ENCODE measurements at places on chromosomes 11 and 22. TPM values are rescaled to one million over a fixed set of nuclear protein-coding genes. Genes with fewer than 3 reads are reported as not detected.

DNA sequence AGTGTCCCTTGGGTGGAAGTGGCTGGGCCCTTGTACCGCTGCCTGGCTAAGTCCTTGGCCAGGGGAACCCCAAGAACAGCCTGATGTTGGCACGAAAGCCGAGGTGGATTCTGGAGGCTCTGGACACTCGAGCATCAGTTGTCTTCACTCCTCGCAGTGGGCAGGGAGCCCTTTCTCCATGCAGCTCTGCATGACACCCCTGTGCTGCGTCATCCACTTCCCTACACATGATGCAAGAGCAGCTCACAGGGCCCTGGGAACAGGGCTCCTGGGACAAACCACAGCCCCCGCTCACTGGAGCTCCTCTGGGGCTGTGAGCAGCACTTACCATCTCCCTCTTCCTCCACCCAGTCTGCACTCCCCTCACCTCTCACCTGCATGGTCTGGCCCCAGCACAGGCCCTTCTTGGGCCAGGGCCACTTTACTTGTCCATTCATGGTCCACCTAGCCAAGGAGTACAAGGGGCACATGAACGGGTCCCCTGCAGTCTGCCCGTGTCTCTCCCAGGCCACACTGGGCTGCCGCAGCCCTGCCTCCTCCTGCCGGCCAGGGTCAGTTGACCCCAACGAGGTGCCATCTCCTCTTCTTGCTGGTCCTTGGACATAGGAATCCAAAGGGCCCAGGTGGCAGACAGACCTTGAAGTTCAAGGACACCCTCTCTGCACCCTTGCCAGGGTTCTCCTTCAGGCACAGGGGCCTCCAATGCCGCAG is 66.5 kb downstream of the IGF2 start:
- no peak for DNase-seq
- H3K36me3 ChIP-seq: no peaks in the 10 kb centered on the region
- no peaks in the 10 kb centered on the region for H3K4me1 ChIP-seq
- H3K27me3 ChIP-seq: no peaks in the 10 kb centered on the region
- H3K4me3 ChIP-seq: no peak overlapping the region
- no peak overlapping the region for H3K27ac ChIP-seq

DNA sequence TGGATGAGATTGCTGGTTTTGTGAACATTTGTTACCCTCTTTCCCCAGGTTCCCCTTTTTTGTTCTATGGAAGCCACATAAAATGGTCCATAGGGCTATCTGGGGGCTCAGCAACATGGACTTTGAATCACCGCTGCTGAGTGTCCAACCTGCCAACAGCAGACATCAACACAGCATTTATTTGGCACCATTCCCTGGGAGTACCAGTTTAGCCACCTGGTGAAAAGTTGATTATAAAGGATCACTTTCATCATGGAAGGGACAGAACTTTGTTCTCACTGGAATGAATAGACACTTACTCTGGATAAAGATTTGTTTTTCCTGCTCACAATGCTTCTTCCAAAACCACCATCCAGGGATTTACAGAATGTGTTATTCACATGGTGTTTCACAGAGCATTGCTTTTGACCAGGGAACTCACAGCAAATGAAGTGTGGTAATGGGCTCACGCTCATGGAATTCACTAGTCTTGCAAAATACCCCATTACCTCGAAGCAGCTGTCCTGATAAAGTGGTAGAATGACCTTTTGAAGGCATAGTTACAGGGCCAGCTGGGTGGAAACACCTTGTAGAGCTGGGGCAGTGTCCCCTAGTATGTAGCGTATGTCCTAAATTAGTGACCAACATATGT is 43.9 kb downstream of the ADM start:
- no peaks in the 10 kb centered on the region for H3K4me1 ChIP-seq
- no peak for DNase-seq
- no peaks in the 10 kb centered on the region for H3K27me3 ChIP-seq
- H3K4me3 ChIP-seq: no peak overlapping the region

- H3K27me3 ChIP-seq: peaks cover 4% of the 10 kb centered on the region
- H3K4me1 ChIP-seq: no peaks in the 10 kb centered on the region
- H3K27ac ChIP-seq: no peak overlapping the region
- no peak overlapping the region for H3K4me3 ChIP-seq
These were observed 73.0 kb upstream of the SHISAL1 start for GRCh38 chr22:44385781-44386180.

FOXR1 gene
- polyA plus RNA-seq: not detected

- H3K27me3 ChIP-seq: peaks cover 10% of the 10 kb centered on the region
- DNase-seq: peak; percentile 67
- H3K27ac ChIP-seq: no peak overlapping the region
- H3K4me1 ChIP-seq: no peaks in the 10 kb centered on the region
- H3K36me3 ChIP-seq: no peaks in the 10 kb centered on the region
- H3K4me3 ChIP-seq: no peak overlapping the region
These were observed 22.0 kb upstream of the TLCD5 start for GRCh38 chr11:120303004-120303637.

GRCh38 chr11:69915501-69916250 is 96.5 kb upstream of the FGF3 start:
- peak; percentile 23 for DNase-seq
- peaks cover 6% of the 10 kb centered on the region for H3K27me3 ChIP-seq
- no peaks in the 10 kb centered on the region for H3K36me3 ChIP-seq

SCGB1D2 gene
- polyA plus RNA-seq: not detected

APOBEC3H gene
- polyA plus RNA-seq: not detected

LIPT2 gene
- 2.2 TPM for polyA plus RNA-seq

GRCh38 chr11:119686177-119686882 is 42.7 kb downstream of the NECTIN1 start:
- H3K27ac ChIP-seq: no peak overlapping the region
- no peak for DNase-seq
- no peaks in the 10 kb centered on the region for H3K27me3 ChIP-seq
- H3K36me3 ChIP-seq: no peaks in the 10 kb centered on the region

GRCh38 chr22:28802595-28803123 is 2.3 kb upstream of the XBP1 start:
- H3K27me3 ChIP-seq: no peaks in the 10 kb centered on the region
- no peak for DNase-seq

F2 gene
- not detected for polyA plus RNA-seq

- peaks cover 3% of the 10 kb centered on the region for H3K4me1 ChIP-seq
- DNase-seq: no peak
- H3K36me3 ChIP-seq: no peaks in the 10 kb centered on the region
- no peak overlapping the region for H3K4me3 ChIP-seq
- H3K27ac ChIP-seq: no peak overlapping the region
- H3K27me3 ChIP-seq: no peaks in the 10 kb centered on the region
These were observed 230.3 kb downstream of the CSNK2A3 start for GRCh38 chr11:11122749-11123148.

PDE2A gene
- polyA plus RNA-seq: 0.53 TPM

MS4A6A gene
- 3,009 TPM for polyA plus RNA-seq

DNA sequence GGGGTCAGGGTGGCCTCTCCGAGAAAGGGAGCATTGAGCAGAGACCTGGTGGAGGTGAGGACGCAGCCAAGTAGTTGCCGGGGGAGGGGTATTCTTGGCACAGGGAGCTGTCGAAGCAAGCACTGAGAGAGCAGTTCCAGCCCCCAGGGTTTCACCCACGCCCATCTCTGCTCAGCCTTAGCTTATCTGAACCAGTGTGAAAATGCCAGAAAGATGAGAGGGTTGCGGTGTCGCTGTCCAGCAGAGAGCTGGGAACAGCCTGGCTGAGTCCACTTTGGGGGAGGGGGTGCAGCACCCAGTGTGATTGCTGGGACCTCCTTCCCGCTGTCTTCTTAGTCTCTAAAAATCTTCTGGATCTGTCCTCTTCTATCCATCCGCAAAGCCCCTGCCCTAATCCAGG is 123.3 kb upstream of the TBCEL start:
- H3K27me3 ChIP-seq: no peaks in the 10 kb centered on the region
- peaks cover 2% of the 10 kb centered on the region for H3K4me1 ChIP-seq
- H3K27ac ChIP-seq: no peak overlapping the region
- H3K4me3 ChIP-seq: no peak overlapping the region
- DNase-seq: no peak

GRCh38 chr11:1062075-1062820 is 12.4 kb upstream of the MUC2 start:
- no peak overlapping the region for H3K4me3 ChIP-seq
- H3K27ac ChIP-seq: no peak overlapping the region
- H3K27me3 ChIP-seq: peaks cover 5% of the 10 kb centered on the region
- DNase-seq: no peak
- H3K4me1 ChIP-seq: no peaks in the 10 kb centered on the region

DNA sequence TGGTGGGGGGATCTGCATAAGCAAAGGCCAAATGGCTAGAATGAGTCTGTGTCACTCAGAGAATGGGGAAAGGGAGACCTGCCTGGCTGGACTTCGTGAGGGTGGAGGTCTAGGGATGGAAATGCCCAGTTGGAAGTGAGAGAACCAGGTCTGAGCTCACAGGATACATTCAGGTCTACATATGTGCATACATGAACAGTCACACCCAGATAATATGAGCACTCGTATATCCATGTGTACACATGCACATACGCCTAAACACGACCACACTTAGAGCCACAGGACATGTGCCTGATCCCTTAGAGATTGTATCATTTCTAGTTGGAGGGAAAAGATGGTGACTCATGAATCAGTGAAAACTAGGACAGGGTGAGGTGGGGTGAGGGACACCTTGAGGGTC is 21.1 kb upstream of the RELT start:
- H3K27me3 ChIP-seq: no peaks in the 10 kb centered on the region
- H3K4me1 ChIP-seq: peaks cover 12% of the 10 kb centered on the region
- no peak overlapping the region for H3K4me3 ChIP-seq
- H3K36me3 ChIP-seq: no peaks in the 10 kb centered on the region
- DNase-seq: no peak

All from CD14-positive monocyte (primary cell).